ENCODE measurements at places on chromosomes 3 and 15.

DNA sequence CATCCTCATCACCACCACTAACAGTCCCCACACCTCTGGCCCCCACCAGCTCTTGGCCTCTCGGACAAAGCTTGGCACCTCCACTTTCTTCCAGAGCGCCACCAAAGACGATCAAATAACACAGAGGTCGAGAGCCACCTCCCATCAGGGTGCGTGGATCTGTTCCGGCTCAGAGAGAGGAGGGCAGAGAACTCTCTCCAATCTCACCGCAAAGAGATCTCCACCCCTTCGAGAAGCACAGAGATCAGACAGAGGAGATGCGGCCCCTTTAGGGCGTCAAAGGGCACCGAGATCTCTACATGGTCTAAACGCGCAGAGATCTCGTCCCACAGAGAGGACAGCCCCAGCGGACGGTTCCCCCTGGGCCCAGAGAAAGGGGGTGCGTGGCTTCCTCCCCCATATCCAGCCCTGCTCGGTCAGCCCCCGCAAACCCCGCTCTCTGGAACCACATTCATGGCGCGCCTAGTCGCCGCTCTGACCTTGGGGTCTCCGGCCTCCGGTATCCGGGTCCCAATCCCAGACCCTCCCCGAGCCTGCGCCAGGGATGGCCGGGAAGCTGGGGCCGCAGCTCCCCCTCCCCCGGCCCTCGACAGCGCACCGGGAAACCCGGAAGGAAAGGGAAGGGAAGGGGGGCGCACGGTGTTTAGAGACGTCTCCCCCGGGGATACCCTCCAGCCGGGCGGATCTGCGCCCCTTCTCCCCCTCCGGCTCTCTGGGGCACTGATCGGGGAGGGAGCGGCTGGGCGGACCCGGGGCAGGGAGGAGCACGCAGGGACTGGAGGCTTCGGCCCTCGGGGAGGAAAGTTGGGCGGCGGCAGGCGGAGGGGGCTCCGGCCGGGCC is 608 bp downstream of the SCN5A start:
- peak; percentile 48 for DNase-seq

GRCh38 chr15:54568381-54568780 is 590.1 kb downstream of the UNC13C start:
- no peak for DNase-seq

DNA sequence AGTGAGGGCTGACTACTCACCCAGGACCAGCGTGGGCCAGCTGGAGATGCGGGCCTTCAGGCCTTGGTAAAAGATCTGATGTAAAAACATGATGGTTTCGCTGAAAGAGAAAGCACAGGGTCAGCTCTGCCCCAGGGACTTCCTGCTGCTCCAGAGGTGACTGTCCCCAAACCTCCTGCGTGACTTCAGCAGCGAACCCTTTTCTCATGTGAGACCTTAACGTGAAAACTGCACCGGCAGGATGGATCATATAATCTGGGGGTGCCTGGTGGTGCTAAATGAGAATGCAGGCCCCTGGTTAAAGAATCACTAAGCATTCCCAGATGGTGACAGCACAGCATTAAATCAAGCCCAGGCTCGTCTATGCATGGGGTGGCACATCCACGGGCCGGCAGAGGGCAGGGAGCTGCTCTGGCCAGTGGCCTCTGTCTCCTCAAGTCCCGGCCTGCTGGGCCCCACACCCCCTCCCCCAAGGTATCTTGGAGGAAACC is 55.4 kb downstream of the RASGRF1 start:
- DNase-seq: no peak

DNA sequence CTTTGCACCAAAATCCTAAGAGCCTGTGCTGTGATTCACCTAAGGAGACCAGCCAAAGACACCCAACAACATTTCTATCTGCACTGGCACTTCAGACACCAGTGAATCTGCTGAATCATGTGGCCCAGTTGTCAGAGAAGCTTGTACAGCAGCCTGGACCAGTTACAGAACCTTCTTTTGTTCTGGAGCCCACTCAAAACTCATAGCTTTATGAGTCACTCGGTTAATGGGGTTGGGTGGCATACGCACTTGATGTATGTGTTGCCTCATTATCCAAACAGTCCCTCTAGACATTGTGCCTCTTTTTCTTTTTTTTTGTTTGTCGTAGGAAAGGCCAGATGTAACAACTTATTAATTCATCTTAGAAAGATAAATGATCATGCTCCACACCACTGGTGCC is 25.6 kb upstream of the GOLGA6L2 start:
- no peak for DNase-seq

- no peak for DNase-seq
These were observed 176.4 kb downstream of the TJP1 start for GRCh38 chr15:29645841-29646240.

- DNase-seq: no peak
These were observed 101.3 kb downstream of the DPH6 start for GRCh38 chr15:35444557-35445204.

DNA sequence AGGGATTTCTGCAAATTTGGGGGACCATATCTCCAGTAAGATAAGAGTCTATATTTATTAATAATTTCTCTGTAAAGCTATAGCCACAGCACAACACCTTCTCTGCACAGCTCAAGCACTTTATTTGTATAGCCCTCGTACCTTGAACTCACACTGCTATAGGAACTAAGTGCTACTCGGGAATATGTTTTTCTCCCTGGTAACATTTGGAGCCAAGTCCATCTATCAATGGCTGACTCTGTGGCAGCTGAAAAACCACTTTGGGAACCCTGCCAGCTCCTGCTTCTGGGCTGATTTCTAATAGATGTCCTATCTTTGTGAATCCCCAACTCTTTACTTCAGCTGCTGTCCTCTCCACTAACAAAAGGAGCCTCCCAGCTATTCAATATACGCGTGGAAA is 298.5 kb downstream of the GBE1 start:
- no peak for DNase-seq

DNA sequence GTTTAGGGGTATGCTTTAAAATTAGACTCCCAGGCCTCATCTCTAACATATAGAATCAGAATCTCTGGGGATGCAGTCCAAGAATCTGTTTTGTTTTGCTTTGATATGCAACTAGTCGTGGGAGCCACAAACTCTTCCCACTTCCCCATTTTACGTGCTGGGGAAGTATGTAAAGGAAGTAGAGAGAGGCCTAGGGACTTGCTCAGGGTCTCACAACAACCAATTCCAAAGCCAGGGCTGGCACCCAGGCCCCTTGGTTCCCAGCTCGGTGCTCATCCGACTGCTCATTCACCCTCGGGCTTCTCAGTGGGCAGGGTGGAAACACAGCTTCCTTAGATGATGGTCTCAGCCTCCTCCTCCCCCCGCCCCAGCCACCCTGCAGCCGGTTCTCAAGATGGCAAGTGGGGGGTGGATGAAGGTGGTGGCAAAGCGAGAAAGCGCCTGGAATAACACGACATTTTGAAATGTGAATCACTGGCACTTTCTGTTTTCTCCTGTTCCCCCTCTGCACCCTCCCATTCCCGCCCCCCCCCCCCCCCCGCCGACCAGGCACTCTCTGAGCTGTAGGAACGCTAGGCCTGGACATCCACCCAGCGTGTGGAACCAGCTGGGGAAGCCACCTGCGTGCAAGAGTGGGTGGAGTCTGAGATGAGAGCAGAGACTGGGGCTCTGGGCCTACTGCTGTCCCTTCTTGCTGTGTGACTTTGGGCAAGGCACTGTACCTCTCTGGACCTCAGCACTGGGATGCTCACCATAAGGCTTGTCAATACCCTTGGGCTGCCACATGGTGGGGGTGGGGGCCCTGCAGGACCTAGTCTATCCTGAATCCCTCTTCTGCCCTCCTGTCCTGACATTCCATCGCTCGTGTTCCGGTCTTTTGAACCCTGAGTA is 214.5 kb downstream of the RPLP1 start:
- no peak for DNase-seq

DNA sequence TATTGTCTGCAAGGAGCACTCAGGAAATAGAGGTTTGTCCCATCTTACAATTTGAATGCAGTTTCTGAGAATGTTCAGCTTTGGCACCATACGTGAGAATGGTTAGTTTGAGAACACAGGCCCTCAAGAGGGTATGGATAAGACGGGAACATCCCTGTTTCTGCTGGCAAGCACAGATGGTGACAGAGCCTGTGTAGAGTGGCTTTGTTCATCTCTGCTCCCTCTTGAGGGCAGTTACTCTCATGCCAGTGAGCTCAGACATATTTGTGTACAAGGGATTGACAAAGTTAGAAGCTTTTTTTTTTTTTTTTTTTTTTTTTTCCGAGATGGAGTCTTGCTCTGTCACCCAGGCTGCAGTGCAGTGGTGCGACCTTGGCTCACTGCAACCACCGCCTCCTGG is 71.5 kb upstream of the FILIP1L start:
- DNase-seq: no peak

- no peak for DNase-seq
These were observed 771.2 kb upstream of the ARRDC4 start for GRCh38 chr15:97189162-97189780.

GRCh38 chr3:126438746-126439145 is 36.9 kb downstream of the ZXDC start:
- DNase-seq: no peak

GRCh38 chr15:83571820-83572707 is 81.9 kb upstream of the ADAMTSL3 start:
- no peak for DNase-seq

GRCh38 chr3:9397906-9398699 is 688 bp downstream of the SETD5 start:
- DNase-seq: peak; percentile 72

Data from activated CD8-positive, alpha-beta memory T cell treated with anti-CD3 and anti-CD28 coated beads, Interleukin-2, amount 50 U/mL, for 48 hours (primary cell).